ENCODE measurements at places on chromosomes 4 and X.

DNA sequence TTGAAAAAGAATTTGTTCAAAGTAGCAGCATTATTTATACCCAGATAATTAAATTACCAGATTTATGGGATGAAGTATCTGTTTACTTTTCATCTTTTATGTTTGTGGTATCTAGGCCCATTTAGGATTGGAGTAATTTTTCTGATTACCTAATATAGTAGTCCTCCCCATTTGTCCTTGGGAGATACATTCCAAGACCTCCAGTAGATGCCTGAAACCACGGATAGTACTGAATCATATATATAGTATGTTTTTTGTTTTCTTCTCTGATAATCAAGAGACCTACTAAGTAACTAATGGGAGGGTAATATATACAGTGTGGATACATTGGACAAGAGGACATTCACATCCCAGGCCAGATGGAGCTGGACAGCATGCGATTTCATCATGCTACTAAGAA is 30.7 kb upstream of the PTPN13 start:
- DNase-seq: peak; percentile 20

DNA sequence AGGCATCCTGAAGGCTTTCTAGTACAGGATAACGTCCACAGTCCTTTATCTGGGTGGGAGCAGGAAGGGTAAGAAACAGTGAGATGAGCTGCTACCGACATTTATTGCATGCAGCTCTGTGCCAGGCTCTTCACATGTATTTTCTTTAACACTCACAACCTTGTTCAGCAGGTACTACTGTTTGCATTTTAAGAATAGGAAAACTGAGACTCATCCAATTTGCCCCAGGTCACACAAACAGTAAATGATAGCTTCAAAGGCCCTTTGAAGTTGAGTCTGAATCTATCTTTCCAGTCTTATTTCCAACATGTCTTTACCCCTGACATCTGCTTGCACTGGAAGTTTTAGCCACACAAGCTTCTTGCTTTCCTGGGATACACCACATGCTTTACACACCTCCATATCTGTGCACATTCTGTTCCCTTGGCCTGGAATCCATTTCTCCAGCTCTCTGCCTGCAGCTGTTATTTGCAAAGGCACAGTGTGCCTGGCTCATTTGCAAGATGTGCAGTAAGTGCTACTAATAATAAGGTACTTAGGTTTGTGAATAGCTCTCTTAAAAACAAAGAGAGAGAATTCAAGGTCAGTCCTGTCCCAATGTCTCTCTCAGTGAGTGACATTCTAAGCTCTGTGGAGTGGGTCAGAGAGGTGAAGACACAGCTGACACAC is 61.2 kb downstream of the METTL14 start:
- no peak for DNase-seq

DNA sequence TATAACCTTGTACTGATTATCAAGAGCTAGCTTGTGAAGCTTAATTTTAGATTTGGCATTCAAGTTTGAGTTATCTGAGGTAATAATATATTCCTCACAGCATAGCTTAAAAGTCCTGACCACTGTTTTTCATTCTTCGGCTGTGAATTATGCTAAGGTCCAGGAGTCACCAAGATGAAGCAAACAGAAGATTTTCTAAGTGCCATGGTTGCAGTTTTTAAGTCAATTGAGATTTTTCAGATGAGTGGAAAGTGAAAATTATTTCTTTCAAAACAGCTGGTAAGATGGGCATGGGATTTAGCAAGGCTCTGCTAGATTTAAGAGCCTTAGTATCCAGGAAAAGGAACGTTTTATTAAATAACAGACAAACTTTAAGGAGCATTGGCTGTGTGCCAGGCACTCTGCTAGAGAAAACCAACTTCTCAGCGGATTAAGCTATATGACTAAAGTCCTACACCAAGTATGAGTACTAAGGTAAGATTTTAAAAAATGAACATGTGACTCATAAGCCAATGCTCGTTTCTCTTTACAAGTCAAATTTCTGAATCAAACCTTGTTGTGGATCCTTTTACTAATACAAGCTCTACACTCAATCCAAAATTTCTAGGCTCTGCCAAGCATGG is 149.9 kb upstream of the IL15 start:
- DNase-seq: no peak

GRCh38 chr4:7725951-7726350 is 213.7 kb downstream of the AFAP1 start:
- no peak for DNase-seq

- no peak for DNase-seq
Observed at GRCh38 chr4:139403462-139403861, 50.5 kb upstream of the RAB33B start.
